ENCODE measurements at places on chromosomes 6 and 20. TPM values are rescaled to one million over a fixed set of nuclear protein-coding genes. Genes with fewer than 3 reads are reported as not detected.

DNA sequence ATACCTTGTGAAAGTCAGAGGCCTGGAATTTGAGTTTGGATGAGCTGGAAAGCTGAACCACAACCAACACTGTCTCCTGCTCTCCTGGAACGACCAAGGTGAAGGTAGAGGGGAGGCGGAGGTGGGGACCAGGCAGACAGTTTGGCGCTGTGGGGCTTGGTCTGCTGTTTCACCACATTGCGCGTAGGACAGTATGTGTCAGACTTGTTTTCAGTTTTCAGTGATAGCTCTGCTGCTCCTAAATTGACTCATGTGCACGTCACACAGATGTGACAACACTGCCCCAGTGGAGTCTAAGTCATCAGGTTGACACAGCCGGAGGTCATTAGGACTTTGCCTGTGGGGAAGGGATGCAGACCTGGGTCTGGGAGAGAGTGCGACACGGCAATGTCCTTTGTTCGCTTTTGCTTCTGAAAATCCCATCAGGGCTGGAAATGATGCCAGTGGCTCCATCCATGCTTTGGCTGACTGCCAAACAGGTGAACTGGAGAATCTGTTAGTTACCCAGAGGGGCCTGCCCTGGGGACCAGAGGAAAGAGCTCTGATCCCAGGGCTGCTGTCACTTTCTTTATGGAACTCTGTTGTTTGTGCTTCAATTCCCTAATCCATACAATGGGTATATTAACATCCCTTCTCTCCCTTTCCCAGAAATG, 255.5 kb downstream of the CDC5L start:
- DNase-seq, result no peak

- no peak for DNase-seq
Observed at GRCh38 chr6:15480525-15480924, 182.3 kb downstream of the DTNBP1 start.

DNA sequence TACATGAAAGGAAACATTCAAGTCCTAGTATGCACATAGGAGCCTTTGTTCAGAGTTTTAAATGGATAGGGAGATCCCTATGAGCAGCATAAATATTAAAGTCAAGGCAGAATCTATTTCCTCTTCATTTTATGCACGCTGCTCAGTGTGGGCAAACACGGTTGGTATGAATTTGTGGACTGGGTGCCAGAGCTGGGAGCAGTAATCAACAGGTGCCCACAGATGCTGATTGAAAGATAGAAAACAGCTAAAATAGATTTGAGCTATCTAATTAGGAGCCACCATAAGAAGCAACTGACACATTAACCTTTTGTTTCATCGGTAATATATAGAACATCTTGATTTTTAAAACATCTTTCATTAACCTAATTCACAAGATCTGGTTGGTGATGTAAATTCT, 175.5 kb downstream of the EYS start:
- no peak for DNase-seq

- DNase-seq, result no peak
Observed at GRCh38 chr6:26576929-26577719, 19.6 kb upstream of the ABT1 start.

GRCh38 chr20:40304119-40304613, 384.9 kb downstream of the MAFB start:
- DNase-seq, result no peak

DNA sequence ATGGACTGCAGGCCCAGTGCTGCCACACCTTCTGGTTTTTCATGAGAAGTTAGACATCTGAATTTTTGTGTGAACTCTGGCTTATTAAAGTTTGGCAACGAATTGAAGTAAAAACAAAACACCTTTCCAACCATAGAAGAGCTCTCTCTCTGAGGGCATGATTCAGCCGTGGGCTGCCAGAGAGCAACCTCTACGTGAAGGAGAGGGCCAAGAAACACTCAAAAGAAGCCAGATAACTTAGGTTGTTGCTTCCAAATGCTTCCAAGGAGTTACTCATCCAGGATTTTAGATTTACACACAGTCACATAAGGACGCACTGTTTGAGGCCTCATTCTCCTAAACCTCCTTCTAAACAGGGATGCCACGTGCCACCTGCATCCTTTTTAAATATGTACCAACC, 65.5 kb downstream of the NRN1 start:
- no peak for DNase-seq

DNA sequence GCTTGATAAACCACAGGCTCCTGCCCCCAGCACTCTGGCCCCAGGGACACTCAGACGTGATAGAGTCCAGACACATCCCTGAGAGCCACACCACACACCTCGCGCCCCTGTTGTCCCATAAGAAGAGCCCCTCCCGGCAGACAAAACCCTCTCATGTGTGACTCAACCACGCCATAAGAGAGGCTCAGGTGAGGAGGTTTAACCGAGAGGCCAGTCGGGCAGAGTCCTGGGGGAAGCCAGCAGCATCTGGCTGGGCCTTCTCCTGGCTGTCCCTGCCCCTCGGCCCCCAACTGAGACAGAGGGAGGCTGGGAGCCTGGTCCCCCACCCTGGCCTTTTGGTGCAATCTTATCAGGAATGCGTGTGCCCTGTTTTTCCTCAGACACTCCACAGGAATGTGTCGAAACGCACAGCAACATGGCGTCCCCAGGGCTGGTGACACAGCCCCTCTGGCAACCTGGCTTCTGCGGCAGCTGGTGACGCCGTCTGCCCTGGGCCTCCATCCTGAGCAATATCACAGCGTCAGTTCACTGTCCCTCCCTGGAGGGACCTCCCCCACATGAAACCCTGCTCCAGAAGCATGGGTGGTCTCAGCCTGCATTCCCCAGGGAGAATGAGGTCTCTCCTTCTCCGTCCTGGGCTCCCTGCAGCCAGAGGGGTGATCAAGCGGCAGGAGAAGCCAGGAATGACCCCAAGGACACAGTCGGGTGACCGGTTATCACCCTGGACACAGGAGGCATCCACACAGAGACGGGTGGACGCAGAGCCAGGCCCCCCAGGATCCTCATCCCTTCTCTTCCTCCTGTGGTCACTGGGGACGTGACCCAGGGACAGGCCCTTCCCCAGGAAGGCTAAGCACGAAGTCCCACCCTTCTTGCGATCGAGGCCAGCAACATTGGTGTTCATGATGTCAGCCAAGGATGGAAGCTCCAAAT, 156.6 kb upstream of the AFDN start:
- DNase-seq, result no peak

GRCh38 chr6:43807228-43808061, 37.4 kb downstream of the VEGFA start:
- no peak for DNase-seq

- DNase-seq, result no peak
Observed at GRCh38 chr20:5871459-5872410, 78.6 kb downstream of the TRMT6 start.

- DNase-seq, result no peak
Observed at GRCh38 chr6:35454391-35455110, 2.4 kb downstream of the FANCE start.

DNA sequence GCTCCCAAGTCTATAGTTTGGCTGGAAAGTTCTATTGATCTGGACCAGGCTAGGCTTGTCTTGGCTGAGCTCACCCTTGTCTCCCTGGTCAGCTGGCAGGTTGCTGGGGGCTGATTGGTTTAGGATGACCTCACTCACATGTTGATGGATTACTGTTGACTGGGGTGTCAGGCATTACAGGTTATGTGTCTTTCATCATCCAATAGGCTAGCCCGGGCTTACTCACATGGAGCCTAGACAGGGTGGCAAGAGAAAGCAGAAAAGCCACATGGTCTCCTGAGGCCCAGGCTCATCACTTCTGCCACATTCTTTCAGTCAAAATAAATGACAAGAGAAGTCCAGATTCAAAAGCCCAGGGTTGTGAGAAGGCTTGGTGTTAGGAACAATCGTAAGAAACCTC, 103.5 kb downstream of the BFSP1 start:
- no peak for DNase-seq

Gene CNKSR3
- total RNA-seq, result 20.9 TPM

Gene PARD6B
- total RNA-seq, result 11.7 TPM

Gene NKAIN4
- total RNA-seq, result 4.0 TPM

Gene CAP2
- 19.0 TPM for total RNA-seq

Gene STMND1
- total RNA-seq, result not detected

Gene EDN3
- 3.1 TPM for total RNA-seq

Measured in urinary bladder (tissue), 4 donors.